ENCODE measurements at places on chromosomes 6 and 20.

- DNase-seq = peak; percentile 49
Measured at GRCh38 chr6:107493158-107494057, 3.5 kb downstream of the SOBP start.

DNA sequence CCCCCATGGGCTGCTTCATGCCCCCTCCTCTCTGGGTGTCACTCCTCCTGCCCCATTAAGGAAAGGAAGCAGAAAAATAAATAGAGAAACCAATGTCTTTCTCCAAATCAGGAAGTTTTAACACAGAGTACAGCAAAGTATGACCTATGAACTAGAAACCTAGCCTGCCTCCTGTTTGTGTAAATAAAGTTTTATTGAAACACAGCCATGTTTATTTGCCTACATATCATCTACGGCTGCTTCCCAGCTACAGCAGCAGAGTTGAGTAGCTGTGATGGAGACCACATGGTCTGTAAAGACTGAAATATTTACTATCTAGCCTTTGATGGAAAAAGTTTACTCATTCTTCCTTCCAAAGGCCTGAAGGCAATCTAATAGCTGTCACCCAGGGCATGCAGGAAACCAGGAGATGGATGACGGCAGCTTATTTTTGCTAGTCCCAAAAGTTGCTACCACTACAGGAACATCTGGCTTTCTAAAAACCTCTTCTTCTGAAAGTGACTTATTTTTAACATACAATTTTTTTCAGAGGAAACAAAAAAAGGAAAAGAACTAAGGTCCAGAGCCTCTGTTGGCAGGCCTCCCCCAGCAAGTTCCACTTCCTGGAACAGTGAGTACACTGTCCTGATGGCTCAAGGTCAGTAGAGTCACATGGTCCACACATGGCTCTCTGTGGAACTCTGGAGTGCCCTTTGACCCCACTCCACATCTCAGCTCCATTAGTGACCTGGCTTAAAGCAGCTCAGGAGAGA, 287.8 kb downstream of the PTPRT start:
- DNase-seq = no peak

DNA sequence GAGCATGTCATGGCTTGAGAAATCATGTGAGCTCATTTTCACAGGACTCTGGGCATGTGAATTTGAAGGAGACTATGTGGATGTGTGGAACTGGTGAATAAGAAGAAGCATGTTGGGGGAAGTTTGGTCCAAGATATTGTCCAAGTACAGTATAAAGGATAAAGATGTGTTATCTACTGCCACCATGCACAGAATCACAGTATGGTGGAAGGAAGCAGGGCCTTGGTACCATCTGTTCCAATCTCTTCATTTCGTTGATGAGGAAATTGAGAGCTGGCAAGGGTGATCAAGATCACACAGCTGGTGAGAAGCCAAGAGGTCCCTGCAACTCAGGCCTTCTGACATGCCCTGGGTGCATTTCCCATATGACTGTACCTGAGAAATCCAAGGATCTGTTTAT, 31.5 kb upstream of the RIPOR2 start:
- no peak for DNase-seq

DNA sequence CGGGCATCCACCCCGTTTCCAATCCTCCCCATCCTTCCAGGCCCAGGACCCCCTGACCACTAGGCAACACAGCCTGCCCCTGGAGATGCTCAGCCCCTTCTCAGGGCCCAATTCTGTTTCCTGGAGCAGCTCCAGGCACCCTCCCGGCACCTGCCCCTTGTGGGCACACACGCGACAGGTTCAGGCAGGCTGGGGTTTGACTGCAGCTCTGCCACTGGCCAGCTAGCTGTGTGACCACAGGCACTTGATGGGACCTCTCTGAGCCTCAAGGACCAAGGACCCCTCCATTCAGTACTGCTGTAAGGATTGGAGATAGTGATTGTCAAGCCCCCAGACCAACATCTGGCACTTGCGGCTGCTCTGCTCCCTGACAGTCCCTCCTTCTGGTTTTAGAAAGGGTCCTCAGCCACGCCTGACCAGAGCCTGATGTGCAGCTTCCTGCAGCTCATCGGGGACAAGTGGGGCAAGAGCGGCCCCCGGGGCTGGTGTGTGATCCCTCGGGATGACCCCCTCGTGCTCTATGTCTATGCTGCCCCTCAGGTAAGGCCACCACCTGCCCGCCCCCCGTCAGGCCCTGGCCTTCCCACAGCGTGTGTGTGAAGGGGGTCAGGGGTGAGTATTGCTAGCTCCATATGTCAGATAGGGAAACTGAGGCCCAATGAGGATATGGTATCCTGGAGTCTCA, 21.7 kb downstream of the FGD2 start:
- DNase-seq = no peak

DNA sequence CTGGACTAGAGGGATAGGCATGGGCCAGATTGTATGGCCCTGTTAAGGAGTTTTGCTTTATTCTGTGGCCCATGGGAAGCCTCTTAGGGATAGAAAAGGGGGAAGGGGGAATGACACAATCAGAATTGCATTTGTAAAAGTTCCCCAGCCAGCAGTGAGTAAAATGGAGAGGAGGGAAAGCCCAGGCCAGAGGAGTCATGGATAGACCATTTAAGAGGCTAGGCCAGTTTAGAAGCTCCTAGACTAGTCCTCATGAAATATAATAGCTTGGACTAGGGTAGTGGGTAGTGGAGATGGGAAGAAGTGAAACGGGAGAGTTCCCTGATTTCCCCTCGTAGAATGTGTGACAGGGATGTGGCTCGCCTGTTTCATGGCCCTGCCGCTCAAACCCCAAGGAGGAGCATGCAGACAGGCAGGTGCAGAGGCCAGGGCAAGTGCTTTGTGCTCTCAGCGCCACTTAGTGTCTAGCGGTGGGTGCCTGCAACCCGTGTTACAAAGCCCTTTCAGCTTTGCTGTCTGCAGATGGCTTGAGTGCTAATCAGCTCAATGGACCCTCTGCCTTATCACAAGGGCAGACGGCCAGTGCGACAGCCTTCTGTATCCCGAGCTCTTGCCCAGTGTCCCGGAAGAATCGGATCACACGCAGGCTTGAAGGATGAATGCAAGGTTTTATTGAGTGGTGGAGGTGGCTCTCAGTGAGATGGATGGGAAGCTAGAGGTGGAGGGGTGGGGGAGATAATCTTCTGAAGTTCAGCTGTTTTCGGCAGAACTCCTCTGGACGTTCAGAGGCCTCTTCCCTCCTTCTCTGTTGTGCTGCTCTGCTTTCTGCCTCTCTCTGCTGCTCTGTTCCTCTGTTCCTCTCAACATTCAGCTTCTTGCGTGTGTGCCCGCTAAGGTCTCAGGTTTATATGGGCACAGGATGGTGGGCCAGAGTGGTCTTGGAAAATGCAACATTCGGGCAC, 141.1 kb downstream of the CEP57L1 start:
- DNase-seq = peak; percentile 79

DNA sequence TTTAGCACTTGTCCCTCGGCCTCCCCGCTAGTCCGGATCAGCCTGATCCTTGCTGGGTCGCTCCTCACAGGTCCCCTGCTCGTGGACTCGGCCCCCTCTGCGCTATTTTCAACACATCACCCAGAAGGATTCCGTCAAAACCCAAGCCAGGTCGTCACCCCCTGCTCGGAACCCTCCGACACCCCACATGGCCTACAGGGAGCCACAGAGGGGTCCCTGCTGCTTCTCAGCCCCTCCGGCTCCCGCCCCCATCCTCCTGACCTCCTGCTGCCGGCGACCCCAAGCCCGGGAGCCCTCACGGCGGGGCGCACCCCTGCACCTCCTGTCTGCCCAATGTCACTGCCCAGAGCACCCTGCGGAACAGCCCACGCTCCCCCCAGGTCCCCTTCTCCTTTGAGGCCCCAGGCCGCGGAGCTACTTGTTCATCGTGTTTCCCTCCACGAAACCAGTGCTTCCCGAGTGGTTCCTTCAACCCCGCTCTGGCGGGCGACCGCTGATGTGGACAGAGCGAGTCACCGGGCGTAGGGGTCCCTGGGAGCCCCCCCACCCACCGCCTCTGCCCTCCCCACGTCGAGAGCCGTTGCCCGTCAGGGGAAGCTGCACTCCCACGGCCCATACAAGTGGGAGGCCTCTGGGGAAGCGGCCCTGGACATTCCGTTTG, 638 bp upstream of the MYL9 start:
- DNase-seq = no peak

DNA sequence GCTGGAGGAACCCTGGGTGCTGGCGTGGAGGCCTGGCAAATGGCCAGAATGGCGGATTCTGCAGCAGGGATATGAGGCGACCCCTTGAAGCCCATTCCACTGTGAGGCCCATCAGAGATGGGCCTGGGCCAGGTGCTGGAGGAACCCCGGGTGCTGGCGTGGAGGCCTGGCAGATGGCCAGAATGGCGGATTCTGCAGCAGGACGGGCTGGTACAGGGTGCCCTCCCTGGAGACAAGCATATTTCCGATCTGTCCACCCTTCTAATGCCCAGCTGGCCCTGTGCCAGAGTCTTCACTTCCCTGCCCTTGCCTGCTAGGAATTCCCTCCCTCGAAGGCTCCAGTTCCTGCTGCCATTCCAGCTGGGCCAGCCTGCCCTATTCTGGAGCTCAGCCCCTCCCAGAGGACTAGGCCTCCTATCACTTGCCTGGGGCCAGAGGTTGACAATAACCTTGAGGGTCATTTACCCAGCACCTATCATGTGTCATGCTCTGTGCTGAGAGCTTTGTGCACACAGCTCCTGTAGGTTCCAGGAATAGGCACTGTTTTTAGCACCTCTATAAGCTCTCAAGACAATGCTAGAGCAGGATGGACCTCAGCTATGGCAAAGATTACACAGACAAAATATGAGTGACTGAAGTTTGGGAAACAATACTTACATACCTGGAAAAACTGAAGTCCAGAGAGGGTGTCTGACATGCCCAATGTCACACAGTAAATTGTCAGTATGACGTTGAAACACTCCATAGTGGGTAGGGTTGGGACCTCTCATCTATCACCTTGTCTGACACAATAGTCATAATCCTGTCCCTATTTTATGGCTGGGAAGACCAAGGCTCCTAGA, 21.4 kb downstream of the SUN5 start:
- no peak for DNase-seq

DNA sequence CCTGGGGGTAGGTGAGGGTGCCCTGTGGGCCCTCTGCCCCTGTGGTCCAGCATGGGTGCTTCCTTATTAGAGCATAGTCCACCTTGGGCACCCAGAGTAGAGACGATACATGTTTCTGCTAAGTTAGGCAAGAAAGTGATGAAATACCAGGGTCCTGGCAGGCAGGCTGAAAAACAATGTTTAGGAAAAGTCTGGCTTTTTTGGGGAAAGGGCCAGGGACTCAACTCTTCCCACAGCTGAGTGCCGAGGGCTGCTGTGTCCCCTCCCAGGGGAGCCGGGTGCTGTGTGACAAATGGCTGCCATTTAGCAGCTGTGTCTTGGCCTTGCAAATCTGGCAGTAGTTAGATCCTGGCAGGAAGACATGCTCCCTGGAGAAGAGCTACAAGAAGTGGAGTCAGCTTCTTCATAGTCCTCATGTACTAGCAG, 61.5 kb downstream of the RREB1 start:
- no peak for DNase-seq

DNA sequence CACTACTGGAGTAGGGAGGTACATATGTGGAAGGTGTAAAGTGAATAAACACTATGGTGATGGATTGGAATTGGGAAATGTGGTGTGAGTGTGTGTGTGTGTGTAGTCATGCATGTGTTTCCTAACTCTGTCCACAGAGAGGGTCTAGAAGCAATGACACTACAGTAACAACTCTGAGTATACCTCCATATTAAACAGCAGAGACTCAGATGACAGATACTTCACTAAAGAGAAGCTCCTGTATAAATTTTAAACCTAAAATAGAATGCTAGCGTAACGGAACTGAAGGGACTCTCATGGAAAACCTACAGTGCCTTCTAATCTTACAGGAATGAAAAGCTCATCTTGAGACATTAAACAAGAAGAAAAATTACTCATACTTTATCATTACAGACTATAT, 150.5 kb downstream of the SLC16A10 start:
- DNase-seq = peak; percentile 45

- no peak for DNase-seq
Measured at GRCh38 chr6:56890066-56890465, 64.8 kb upstream of the BEND6 start.

DNA sequence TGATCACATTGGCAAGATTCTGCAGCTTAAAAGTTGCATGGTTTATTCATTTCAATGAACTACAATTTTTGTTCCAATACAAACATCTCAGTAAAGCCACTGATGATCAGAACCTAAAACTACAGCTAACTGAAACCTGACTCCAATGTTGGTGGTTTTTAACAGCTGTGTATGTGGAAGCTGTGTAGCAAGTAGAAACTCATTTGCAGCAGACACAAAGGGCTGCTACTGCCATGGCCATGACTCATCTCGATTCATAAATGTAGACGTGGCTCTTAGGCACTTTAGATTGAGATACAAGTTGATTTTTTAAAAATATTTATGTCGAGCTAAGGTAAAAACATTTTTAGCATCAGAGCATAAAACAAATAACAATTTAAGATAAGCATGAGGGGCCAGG, 19.5 kb upstream of the MAP3K4 start:
- no peak for DNase-seq

DNA sequence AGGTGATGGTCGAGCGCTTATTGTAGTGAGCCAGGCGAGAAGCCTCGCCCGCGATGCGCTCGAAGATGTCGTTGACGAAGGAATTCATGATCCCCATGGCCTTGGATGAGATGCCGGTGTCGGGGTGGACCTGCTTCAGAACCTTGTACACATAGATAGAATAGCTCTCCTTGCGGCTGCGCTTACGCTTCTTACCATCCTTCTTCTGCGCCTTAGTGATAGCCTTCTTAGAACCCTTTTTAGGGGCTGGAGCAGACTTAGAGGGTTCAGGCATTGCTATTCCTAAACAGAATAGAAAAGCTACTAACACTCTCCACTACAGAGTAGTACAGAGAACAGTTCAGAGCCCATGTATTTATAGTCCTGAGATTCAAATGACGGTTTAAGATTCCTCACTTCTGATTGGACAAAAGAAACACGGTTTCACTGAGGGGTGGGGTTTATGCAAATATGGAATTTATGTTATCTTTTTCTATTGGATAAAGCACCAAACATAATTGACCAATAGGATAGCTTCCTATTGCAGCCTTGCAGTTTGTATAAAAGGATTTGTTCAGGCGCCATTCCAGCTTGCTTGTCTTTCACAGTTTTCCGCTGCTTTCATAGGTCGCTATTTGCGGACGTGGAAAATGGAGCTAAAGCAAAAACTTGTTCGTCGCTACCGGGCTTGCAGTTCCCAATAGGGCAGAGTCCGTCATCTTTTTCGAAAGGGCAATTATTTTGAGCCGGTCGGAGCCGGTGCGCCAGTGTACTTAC, 43.7 kb upstream of the HFE start:
- peak; percentile 94 for DNase-seq

- no peak for DNase-seq
Measured at GRCh38 chr6:81700414-81700813, 52.1 kb downstream of the TENT5A start.

DNA sequence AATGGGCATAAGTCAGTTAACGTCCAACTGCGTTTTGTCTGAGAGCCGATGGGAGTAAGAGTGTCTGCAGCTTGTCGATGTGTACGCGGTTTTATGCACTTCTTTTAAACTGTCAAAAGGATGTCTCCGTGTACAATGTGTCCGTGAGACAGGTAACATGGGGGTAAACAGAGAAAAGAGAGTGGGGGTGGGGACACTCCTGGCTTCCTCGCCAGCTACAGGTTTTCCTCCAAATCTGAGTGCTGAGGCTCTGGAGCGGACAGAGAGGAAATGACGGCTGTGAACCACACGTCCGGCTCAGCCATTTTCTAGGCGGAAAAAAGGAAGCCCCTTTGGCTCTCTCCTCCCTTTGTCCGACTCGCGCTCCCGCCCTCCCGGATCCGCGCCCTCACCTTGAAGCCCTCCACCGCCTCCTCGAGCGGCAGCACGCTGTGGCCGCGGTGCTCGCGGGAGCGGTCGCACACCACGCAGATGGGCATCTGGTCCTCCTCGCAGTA, 916 bp downstream of the TRIM27 start:
- DNase-seq = peak; percentile 68

- DNase-seq = no peak
Measured at GRCh38 chr6:152401978-152402377, 235.2 kb downstream of the SYNE1 start.

Measured in suppressor macrophage treated with lipopolysaccharide for 4 hours (primary cell).